ENCODE measurements at places on chromosomes 2 and 18. TPM values are rescaled to one million over a fixed set of nuclear protein-coding genes. Genes with fewer than 3 reads are reported as not detected.

KCNG2 gene
- total RNA-seq, result not detected

AKAIN1 gene
- not detected for total RNA-seq

BCL2 gene
- total RNA-seq, result 22.3 TPM

ZEB2 gene
- total RNA-seq, result 90.8 TPM

SPP2 gene
- total RNA-seq, result not detected

PARD3B gene
- 9.1 TPM for total RNA-seq

UBE2F gene
- 80.6 TPM for total RNA-seq

GPR75 gene
- total RNA-seq, result 1.9 TPM

KCNG3 gene
- not detected for total RNA-seq

SAG gene
- not detected for total RNA-seq

IL1R2 gene
- total RNA-seq, result not detected

GAREM1 gene
- 17.1 TPM for total RNA-seq

SLC14A1 gene
- total RNA-seq, result 15.0 TPM

RAB17 gene
- total RNA-seq, result 5.6 TPM

ANKRD62 gene
- total RNA-seq, result not detected

PROC gene
- total RNA-seq, result not detected

- no peak for DNase-seq
Measured at GRCh38 chr2:230972046-230972445, 23.9 kb upstream of the SPATA3 start.

GRCh38 chr2:38064801-38065501, 11.0 kb downstream of the CYP1B1 start:
- no peak for DNase-seq

DNA sequence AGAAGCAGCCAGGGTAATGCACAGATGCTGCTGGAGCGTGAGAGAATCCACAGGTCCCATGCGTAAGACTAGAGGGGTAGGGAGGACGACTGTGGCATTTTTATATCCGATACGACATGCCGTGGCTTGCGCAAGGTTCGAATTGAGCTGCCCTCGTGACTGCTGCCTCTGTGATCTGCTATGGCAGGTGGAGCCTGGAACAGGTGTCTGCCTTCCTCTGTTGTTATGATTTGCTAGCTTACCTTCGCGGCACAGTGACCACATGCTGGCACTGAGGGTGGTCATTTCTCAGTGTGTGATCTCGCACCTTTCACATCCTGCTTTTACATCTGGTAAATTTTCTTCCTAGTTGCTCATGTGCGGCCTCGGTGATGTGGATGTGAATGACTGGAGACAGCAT, 240.2 kb downstream of the ALPK2 start:
- DNase-seq, result no peak

- DNase-seq, result no peak
Measured at GRCh38 chr2:96135621-96136020, 2.7 kb downstream of the ASTL start.

GRCh38 chr2:41377837-41378236, 670.0 kb upstream of the PKDCC start:
- no peak for DNase-seq

GRCh38 chr2:164522561-164522981, 98.7 kb downstream of the GRB14 start:
- DNase-seq, result no peak

GRCh38 chr2:208000701-208001395, 24.5 kb downstream of the PLEKHM3 start:
- no peak for DNase-seq

- no peak for DNase-seq
Measured at GRCh38 chr18:48227206-48227605, 182.0 kb downstream of the ZBTB7C start.

DNA sequence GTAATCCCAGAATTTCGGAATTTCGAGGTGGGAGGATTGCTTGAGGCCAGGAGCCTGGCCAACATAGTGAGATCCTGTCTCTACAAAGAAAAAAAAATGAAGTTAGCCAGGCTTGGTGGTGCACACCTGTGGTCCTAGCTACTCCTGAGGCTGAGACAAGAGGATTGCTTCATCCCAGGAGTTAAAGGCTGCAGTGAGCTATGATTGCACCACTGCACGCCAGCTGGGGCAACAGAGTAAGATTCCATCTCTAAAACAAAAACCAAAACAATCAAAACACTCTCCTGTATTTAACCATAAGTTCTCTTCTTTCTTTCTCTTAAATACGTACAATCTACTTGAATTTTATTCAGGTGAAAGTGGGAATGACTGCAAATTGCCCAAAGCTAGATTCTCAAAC, 33.8 kb upstream of the NEDD4L start:
- DNase-seq, result no peak

GRCh38 chr2:140863713-140864112, 1267.1 kb downstream of the LRP1B start:
- DNase-seq, result no peak

GRCh38 chr2:33619028-33619427, 19.9 kb upstream of the FAM98A start:
- no peak for DNase-seq

DNA sequence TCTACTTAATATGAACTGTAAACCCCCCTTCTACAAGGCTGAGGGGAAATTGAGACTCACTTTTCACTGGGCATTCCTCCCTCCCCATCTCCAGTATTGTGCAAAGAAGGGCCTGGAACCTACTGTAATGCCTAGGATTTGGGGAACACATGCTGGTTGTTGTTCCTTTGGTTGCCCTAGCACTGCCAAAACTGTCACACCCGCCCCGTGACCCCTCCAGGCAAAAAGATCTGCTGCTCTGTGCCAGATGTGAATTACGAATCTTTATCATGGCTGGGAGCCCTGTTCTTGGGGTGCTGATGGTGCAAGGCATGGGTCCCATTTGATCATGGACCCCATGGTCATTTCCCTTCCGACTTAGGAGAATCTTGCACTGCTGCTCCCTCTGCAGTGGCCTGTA, 95.4 kb downstream of the CABLES1 start:
- no peak for DNase-seq

DNA sequence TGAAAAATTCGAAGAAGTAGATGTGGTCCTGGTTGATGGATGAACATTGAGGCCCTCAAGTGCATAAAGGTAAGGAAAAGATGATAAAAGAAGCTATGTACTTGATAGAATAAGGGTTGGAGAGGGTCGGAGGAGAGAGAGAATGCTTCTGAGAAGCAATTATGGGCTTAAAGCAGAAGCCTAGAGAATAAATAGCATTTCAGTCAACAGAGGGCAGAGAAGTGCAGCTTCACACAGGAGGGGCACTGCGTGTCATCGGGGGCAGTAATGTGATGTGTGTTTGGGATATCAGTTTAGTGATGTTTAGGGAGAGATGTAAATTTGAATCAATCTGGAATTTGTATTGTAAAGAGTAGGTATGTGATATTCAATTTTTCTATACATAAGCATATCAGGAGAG, 334.5 kb downstream of the PIK3C3 start:
- DNase-seq, result no peak

DNA sequence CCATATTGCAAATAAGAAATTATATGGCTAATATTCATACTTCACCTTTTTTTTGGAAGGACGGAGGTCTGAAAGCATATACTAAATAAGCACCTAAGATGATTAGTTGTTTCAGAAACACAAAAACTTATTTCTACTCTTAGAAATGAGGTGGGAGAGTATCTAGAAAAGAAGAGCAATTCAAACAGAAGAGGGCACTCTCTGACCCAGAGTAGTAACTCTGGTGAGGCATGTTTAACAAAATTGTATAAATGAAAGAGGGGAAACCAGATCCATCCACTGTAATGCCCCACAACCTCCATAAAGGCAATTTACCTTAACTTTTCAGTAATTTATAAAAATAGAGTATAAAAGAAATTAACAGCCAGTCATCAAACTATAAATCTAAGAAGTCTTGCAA, 669.6 kb upstream of the VRK2 start:
- no peak for DNase-seq

GRCh38 chr2:168934826-168935225, 33.7 kb downstream of the G6PC2 start:
- no peak for DNase-seq

DNA sequence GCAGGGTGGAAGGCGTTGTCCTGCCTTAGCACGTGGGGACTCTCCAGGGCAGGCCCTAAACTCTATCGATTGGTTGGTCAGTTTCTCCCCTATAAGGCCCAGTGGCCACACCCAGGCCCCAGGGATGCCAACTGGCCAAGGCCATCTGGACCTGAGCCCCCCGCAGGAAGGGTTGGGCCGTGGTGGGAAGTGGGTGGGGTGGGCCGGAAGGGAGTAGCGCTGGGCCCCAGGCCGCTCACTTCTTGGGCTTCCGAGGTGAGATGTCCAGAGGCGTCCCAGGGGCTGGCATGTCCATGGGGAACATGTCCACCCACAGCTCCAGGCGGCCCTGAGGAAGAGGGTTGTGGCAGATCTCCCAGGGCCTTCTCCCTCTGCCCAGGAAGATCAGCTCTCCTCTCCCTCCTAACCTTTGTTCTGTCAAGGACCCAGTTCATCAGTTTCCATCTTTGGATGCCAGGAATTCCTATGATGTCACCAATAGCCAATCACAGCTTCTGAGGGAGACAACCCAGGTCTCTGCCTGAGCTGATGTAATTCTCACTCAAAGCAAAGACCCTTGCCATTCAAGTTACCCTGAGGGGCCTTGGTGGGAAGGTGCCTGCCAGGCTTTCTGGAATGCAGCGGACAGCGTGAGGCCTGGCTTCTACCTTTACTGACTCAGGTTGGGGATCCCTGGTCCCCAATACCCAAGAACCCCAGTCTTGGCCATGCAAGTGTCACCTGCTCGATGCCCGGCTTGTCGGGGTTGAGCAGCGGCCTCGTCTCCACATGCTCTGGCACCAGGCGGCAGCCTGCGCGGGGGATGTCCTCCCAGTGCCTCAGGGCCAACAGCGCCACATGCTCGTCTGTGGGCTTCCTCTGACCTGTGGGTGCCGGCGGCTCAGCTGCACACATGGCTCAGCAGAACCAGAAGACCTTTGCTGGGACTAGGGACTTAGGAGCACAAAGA, 14.4 kb downstream of the OTOF start:
- no peak for DNase-seq

- no peak for DNase-seq
Measured at GRCh38 chr2:43227830-43228281, 1.4 kb upstream of the ZFP36L2 start.

- DNase-seq, result no peak
Measured at GRCh38 chr2:43125090-43125998, 101.1 kb downstream of the ZFP36L2 start.

GRCh38 chr2:14454202-14454601, 178.3 kb upstream of the LRATD1 start:
- no peak for DNase-seq

- no peak for DNase-seq
Measured at GRCh38 chr2:91442246-91442905, 2750.9 kb downstream of the RPIA start.

- DNase-seq, result no peak
Measured at GRCh38 chr2:144924827-144925226, 404.9 kb upstream of the ZEB2 start.

DNA sequence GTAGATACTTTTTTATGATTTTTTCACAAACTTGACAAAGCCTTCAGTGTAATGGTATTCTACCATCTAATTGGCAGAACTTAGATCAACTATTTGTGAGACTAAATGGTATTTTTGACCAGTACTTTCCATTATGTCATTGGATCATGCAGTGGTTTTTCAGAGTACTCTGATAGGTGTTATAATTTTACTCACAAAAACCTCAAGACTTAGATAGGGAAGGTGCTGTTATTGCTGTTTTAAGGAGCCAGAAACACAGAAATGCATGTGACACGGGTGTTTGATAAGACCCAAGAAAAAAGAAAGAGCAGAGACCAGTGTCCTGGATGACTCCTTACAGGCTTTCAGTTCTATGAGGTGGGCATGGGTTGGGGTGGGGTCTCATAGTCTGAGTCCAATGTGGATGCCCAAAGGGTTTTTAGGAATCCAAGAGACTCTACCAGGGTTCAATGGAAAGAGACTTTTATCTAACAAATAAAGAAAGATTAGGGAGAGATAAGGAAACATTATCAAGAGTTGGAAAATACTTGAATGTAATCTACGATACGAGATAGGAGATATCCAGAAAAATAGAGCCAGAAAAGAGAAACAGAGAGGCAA, 31.3 kb downstream of the SP140 start:
- no peak for DNase-seq

DNA sequence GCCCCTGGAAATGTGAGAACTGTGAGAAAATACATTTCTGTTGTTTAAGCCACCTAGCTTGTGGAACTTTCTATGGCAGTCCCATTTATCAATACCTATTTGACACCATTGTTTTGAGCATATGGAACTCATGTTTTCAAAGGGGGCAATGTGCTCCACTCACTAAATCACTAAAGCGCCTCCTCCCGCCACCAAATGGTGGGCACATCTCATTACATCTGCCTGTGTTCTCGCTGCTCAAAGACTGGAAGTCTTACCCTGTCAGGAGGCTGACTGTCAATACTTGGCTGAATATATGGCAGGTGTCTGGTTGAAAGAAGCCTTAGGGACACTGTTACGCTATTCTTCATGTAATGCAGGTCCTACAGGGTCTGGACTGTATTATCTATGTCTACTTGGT, 767.7 kb downstream of the TSN start:
- DNase-seq, result no peak

DNA sequence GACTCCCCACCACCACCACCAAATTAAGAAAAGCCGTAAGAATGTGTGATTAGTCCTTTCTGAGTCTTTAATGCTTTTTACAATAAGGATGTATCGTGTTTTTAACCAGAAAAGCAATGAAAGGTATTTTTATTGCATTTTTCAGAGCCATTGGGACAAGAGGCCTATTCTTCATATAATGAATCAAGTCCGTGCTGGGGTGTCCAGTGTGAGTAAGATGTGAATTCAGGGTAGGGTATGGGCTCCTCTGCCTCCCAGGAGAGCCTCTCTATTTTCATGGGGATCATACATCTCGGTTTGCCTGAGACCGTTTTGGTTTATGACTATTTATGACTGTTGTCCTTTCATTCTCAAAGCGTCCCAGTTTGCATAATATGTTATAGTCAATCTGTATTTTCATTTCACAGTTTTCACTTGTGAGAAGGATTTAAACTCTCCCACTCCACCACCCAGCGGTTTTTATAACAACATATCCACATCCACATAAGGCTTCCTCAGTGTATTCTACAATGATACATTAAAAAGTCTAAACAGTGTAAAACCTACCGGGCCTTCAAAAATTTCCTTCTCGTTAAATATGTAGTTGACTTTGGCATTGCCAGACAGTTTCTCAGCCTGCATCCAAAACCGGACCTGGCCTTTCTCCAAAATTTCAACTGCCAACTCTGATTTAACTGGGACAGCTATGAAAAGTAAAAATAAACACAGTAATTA, 80.8 kb upstream of the LPIN2 start:
- peak; percentile 34 for DNase-seq

- peak; percentile 59 for DNase-seq
Measured at GRCh38 chr2:106020821-106021661, 173.1 kb downstream of the UXS1 start.

GRCh38 chr18:10739152-10739551, 213.3 kb downstream of the NAPG start:
- no peak for DNase-seq

Data from heart right ventricle (tissue), 16 donors.